ENCODE measurements at places on chromosomes 6 and 20.

- no peak for DNase-seq
Measured at GRCh38 chr20:41030061-41030460, 1.4 kb downstream of the TOP1 start.

- no peak for DNase-seq
Measured at GRCh38 chr20:4375881-4376280, 345.8 kb upstream of the PRND start.

DNA sequence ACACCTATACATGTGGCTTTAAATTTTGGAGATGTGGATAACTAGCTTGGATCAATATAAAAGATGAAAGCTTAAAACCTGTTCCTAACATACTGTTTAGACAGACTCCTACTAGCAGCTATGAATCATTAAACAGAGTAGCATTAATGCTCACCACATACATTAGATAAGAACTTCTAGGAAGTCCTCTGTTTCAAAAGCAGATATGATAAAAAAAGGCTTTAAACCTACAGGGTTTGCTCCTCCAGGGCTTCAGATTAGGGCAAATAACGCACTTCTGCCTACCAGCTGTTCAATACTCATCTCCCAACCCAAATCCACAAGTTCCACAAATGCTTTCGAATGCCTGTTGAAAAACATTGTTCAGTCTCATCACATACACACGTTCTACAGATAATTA lies 1.5 kb downstream of the REPS1 start:
- no peak for DNase-seq

- no peak for DNase-seq
Measured at GRCh38 chr20:7996898-7997297, 22.7 kb downstream of the TMX4 start.

DNA sequence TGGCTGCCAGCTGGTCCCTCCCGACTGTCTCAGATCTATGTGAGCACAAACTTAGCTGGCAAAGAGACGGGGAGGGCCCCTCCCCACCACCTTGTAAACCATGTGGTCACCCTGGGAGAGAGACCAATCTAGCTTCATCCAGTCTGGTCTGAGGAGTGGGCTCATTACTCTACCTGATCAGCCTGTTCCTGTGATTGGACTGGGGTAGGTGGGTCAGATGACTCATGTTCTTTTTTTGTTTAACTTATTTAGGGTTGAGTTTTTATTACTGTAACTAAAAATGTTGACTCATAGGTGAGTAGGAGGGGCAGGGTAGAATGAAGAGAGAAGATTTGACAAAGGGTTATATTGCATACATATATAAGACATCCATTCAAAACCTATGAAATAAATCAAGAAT lies 4.7 kb downstream of the GSTA4 start:
- no peak for DNase-seq

- DNase-seq: no peak
Measured at GRCh38 chr20:18180815-18181214, 43.2 kb downstream of the KAT14 start.

DNA sequence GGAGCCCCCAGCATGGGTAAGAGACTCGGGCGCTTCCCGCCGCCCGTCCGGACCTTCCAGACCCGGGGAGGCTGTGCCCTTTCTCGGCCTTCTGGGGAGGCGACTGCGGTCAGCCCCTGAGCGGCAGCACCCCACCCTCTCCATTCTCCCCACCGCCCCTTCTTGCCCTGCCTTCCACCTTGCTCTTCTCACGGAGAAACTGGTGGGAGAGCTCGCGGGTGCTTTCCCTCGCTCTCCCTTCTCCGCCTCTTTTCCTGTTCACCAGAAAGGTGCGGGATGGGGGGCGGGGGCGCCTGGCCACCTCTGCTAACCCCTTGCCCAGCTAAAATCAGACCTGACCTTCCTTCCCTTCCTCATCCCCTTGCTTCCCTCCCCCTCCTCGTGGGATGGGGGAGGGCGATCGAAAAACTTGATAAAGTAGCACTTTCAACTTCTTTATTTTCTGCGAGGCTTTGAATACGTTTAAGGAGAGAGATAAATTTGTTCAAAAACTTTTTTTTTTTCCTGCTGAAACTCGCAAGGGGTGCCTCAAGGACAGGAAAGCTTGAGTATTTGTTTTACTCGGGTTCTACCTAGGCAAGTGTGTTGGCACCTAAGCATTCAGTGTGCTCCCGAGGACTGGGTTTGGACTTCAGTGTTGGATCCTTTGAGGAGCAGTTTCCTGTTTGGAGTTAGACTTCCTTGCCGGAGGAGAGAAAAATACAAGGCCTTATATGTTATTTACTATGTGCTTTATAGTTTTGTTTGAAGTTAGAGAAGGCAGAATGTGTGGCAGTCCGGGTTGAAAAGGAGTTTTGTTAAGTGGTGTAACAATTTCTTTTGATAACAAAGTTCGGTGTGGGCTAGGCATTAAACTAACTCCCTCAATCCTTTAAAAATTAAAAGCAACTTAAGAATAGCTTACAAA lies 897 bp downstream of the CD2AP start:
- DNase-seq: peak; percentile 19

DNA sequence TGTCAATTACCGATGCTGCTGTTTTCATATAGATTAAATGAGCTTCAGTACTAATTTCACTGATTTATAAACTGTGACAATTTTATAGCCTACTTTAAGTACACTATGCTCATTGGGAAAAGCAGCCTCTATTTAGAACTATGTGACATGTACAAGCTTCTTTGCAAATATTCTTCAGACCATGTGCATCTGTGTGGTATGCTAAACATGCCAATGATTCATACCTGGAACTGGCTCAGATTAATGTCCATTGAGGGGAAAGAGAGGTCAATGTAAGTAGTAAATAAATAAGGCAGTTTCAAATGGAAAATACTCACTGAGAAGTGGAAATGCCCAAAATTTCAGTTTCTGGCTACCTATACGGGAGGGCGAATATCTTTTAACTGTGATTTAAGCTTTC lies 777.7 kb downstream of the C6orf118 start:
- DNase-seq: no peak

GRCh38 chr20:36339646-36340592 lies 33.8 kb downstream of the DLGAP4 start:
- no peak for DNase-seq

- DNase-seq: no peak
Measured at GRCh38 chr20:60331688-60332300, 373.6 kb downstream of the CDH26 start.

DNA sequence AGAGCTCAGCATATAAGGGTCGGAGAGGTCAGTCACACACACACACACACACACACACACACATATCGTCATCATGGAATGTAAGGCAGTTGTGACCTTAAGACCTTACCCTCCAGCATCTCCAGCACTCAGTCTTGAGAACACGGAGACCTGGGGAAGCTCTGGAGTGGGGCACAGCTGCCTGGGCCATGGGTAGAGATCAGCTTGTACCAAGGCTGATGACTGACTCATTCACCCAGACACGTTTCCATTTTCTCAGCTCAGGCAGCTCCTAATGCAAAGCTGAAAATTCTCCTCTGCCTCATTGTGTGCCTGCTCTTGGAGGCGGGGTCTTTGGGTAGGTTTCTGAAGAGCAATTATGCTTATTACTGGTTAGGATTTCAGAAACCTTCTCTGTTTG lies 38.3 kb upstream of the PDYN start:
- DNase-seq: no peak

All from prostate gland (tissue), 2 donors.